Fibroblast of lung (primary cell): ENCODE measurements at places on chromosomes 12 and 14. TPM values are rescaled to one million over a fixed set of nuclear protein-coding genes. Genes with fewer than 3 reads are reported as not detected.

Gene ANO2
- 0.17 TPM in 1 of 2 replicates, not detected in the other for total RNA-seq

Gene LHX5
- not detected in 2 replicates for total RNA-seq

Gene A2ML1
- not detected in 2 replicates for total RNA-seq

Gene RHOJ
- 1.2 and 4.1 TPM in 2 replicates for total RNA-seq

Gene NRL
- total RNA-seq: 0.77 and 0.99 TPM in 2 replicates

Gene LTBP2
- 243 and 514 TPM in 2 replicates for total RNA-seq

Gene TSPAN8
- under 0.01 and 0.17 TPM in 2 replicates for total RNA-seq

Gene ACSM4
- not detected in 2 replicates for total RNA-seq
